ENCODE measurements at places on chromosomes 4 and X.

GRCh38 chrX:21266949-21267348 is 107.3 kb upstream of the CNKSR2 start:
- DNase-seq, result no peak

- DNase-seq, result no peak
Measured at GRCh38 chr4:3445111-3445820, 3.5 kb downstream of the HGFAC start.

- DNase-seq, result peak; percentile 48
Measured at GRCh38 chr4:182916483-182917181, 554 bp downstream of the DCTD start.

DNA sequence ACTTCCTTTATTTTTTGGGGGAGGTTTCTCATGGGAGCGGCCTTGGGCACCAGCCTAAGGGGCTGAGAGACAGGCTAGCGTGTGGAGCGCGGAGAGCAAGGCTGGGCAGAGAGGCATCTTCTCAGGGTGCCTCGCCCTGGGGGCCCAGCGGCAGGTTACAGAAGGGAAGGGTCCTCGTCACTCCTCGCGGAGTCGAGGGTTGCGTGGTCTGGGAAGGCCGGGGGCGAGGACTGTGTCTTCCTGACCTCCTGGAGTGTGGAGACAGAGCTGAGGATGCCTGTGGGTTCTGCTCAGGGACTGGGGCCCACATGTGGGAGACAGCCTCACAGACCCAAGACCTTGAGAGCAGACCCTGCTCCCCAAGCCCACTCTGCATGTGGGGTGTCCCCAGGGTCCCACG is 79.6 kb upstream of the LRPAP1 start:
- DNase-seq, result no peak

- no peak for DNase-seq
Measured at GRCh38 chr4:183321079-183321478, 1.0 kb upstream of the CLDN22 start.

DNA sequence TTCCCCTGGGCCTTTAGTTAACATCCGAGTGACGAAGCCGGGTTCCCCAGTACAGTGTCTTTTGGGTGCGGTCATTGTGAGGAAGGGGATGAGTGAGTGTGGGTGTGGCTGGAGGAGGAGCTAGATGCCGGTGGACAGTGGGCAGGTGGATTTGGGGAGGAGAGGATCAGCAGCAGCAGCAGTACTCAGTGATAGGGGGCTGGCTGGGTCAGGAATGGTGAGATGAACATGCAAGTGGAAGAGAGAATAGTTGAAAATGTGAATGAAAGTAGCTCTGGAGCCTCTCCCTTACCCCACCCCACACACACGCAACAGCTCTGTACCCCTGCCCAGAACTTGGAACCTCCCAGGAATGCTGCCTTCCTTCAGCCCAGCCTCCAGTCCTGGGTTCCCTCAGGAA is 4.5 kb downstream of the TSR2 start:
- DNase-seq, result no peak

- DNase-seq, result no peak
Measured at GRCh38 chr4:74203467-74203866, 45.5 kb downstream of the MTHFD2L start.

GRCh38 chrX:154019633-154020528 is at the start of gene IRAK1:
Gene IRAK1 (minus strand): TSS chrX:154019902. CDS start chrX:154019812, 90 bp downstream.
- DNase-seq, result peak; percentile 13

- no peak for DNase-seq
Measured at GRCh38 chr4:184823014-184823413, 2.8 kb downstream of the ACSL1 start.

GRCh38 chr4:60175241-60175640 is 1024.9 kb upstream of the ADGRL3 start:
- DNase-seq, result no peak

- DNase-seq, result no peak
Measured at GRCh38 chr4:151304226-151304625, 21.2 kb downstream of the SH3D19 start.

- no peak for DNase-seq
Measured at GRCh38 chr4:176533159-176533558, 213.4 kb downstream of the SPCS3 start.

DNA sequence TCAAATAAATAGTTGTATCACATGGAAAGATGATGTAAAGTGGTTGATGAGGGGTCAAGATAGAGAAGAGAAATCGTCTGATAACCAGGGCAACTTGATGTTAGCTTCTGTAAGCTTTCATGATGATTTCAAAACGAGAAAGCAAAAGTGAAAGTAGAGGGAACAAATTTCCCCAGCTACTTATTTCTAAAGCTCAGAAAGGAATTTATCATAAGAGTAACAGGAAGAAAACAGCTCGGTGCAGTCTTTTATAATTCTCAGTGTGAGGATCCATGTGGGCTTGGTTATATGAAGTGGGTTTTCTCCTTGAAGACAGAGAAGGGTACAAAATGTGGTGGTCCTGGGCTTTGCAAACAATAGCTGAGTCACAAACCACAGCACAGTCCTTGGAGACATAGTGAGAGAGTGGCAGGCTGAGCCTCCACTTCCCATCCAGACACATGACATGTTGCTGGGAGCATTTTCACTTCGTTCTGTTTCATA is 32.1 kb upstream of the GLRA2 start:
- no peak for DNase-seq

DNA sequence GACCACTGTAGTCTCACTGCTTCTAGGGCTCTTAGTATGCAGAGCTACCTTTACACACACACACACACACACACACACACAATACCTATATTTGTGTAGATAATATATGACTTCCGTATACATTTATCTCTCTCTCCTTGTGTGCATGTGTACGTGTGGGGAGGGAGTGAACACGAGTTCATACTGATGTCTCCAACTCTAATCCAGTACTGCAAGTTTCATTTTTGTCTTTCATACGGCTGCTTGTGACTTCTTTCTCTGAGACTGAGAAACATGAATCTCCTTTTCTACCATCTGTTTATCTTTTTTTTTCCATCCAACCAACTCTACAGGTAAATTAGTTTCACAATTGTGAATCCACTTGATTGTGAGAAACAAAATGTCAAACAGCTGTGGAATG is 1229.5 kb upstream of the AGA start:
- no peak for DNase-seq

- no peak for DNase-seq
Measured at GRCh38 chr4:104747635-104748034, 252.9 kb upstream of the CXXC4 start.

DNA sequence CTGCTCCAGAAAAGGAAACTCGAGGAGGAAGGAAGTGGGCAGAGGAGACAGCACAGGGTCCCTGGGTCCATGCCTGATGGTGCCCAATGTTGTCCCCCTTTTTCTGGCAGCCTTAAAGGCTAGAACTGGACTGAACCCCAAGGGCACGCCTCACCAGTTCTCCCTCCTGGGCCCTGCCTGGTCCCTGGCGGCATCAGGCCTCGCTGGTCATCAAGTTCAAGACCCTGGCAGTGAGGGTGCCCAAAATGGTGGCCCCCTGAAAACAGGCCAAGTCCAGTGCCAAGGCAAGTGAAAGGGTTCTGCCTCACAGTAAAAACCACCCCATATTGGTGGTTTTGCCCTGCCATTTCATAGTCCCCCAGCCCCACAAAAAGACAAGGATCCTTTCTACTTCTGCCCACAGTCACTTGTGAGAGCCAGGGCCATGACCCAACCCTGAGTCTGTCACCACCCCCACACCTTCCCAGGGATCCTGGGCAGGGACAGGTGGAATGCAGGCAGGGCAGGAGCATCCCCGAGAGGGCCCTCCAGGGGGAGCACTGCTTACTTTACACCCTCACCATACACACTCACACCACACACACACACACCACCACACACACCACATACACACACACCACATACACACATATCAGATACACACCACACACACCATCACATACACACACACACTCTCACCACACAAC is 107.6 kb downstream of the DCTD start:
- DNase-seq, result no peak

DNA sequence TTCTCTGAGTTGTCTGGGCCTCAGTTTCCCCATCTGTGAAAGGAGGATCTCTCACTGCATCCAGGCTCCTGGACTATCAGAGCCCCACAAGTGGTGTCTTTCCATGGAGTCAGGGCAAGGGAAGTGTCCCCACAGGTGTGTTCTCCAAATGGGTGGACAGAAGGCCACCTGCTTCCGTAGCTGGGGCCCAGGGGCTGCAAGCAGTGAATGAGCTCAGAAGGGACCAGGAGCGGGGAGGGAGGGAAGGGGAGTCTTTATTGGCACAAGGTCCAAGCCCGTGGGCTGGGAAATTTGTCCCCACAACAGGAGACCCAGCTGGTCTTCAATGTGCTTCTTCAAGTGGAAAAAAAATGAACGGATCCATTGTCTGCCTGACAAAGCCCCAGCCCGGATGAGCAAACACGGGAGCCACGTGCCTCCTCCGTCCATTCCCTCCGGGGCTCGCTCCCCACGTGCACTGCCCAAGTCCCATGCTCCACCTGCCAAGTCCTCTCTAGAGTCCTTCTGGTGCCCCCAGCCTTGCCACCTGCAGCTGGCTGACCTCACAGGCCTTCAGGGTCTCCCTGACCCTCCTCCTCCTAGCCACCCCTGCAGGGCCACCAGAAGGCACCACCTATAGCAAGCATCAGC is 72.0 kb downstream of the JAKMIP1 start:
- DNase-seq, result no peak

DNA sequence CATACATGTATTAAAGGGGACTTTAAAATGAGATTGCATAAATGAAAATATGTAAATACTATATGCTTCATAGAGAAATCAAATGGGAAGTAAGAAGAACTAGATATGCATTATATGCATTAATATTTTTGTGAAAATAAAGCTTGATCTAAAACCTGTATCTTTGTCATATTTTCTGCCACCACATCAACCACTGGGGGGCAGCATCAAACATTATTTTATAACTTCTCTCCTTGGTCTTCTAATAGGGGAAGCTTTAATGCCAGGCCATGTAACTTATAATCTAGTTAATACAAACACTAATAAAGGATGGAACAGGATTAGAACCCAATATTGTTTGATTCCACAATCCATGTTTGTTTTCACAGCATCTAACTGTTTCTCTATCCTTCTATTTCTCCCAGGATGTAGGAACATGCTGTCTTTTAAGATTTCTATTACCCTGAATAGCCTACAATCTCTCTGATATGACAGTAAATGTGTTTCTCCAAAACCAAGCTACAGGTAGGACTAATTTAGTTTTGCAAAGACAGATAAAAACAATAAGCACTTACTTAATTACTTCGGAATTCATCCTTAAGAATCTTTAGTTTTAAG is 10.0 kb downstream of the QRFPR start:
- peak; percentile 32 for DNase-seq

GRCh38 chr4:156623376-156623775 is 348.2 kb downstream of the PDGFC start:
- DNase-seq, result no peak

DNA sequence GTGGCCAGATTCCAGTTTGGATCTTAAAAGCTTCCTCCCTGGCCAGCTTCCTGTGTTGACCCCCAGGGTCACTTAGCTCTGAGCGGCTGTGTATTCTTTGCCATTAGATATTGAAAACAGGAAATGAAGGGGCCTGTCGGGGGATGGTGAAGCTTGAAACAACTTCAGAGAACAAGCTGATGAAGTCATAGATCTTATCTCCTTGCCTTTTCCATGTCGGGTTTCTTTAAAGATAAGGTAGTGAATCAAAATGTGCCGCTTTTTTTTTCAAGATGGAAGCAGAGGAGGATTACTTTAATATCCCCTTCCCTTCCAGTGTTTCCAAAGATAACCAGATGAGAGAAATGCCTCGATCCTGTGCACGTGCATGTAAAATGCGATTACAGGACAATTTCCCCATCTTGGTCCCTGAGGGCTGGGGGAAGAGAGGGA is 508.5 kb downstream of the MID1IP1 start:
- no peak for DNase-seq

- DNase-seq, result no peak
Measured at GRCh38 chr4:81919810-81920209, 448.1 kb upstream of the RASGEF1B start.

DNA sequence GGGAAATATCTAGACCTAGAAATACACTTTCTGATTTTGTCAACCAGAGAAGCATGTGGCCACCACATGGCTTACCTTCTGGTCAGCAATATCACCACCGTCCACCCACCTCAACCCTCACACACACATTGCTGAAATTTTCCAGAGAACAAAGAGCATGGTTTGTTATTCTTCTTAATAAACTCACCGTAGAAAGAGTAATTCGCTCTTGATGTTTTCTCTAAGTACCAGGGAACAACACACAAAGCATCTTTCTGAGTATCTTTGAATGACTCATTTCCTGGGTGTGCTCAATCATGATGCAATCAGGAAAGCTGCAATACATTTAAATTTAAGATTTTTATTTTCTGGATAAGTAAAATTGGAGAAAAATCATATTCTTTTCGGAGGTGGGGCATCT is 24.7 kb upstream of the LRAT start:
- DNase-seq, result no peak

- DNase-seq, result no peak
Measured at GRCh38 chrX:150223176-150224015, 139.7 kb upstream of the MAMLD1 start.

DNA sequence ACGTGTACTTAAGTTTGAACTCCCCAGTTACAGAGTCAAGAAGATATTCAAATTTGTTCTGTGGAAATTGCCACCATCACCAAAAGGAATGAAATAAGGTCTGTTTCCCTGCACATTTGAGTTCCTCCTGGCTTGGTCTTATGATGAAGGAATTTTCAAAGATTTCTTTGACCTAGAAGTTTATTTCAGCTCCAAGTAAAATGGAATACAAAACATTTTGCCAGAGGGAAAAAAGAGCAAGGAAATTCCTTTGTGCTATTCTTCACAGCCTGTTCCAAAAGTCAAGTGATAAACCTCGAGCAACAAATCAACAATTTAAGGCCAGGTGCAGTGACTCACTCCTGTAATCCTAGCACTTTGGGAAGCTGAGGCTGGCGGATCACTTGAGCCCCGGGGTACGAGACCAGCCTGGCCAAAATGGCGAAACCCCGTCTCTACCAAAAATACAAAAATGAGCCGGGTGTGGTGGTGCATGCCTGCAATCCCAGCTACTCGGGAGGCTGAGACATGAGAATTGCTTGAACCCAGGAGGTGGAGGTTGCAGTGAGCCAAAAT is 3.4 kb downstream of the NKRF start:
- DNase-seq, result no peak

All from cerebellar cortex (tissue), 1 donor.